Germinal center (tissue), 1 donor: ENCODE measurements at places on chromosomes 3 and 15.

- DNase-seq, result peak; percentile 26
Measured at GRCh38 chr3:142929109-142929508, 34.4 kb downstream of the PAQR9 start.

GRCh38 chr3:132730891-132731580, 8.8 kb upstream of the NPHP3 start:
- DNase-seq, result no peak

DNA sequence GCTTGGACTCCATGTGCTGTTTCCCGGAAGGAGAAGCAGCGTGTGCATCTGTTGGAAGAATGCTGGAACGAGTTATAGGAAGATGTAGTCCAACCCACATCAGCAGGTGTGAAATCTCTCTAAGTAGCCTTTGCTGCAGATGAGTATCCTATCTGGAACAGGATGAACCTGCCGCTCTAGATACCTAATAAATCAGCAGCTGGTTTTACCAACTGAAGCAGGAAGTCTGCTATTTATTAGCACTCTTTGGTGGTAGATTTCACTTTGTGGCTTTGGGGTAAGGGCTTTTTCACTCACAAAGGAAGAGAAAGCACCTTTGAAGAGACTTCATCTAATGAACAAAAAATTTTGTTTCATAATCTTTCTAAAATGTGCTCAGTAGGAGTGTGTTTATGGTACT, 66.4 kb downstream of the DCUN1D1 start:
- no peak for DNase-seq

DNA sequence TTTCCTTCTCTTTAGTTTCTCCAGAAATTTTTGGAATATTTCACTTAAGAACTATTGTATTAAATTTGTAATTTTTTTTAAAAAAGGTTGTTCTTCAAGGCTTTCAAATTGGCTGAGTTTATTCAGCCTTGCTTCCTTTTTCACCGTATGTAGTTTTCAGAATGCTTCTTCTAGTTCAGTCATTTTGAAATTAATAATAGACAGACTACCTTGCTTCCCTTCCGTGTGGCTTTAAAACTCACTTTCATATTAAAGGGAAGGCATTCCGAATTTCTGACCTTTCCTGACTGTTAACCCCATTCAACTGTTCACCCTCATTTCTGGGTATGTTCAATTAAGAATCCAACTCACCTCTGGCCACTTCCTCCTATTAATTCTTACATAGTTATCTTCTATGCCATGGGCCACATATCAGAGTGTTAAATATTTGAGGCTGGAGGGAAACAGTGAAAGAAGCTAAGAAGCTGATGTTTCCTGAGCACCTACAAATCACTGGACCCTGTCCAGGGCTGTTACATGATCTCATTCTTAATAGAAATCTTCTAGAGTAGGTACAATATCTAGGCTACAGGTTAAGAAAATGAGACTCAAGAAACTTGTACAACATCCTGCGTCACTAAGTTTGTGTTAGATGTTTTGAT, 237.5 kb downstream of the P3H2 start:
- no peak for DNase-seq

DNA sequence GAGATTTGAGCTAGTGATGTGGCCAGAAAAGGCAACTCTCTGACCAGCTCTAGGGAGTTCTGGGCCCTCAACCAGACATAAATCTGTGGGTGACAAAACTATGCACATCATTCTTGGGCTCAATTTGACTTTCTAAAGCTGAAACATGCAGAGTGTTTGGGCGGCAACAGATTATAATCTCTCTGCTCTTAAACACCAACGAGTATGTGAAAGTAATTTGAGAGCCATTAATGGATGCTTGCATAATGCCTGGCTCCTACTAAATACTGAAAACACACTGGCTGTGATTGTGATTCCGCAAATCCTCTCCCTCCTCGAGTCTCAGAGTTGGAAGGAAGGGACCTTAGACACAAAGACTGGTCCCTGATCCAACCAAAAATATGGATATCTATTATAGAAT, 186.7 kb downstream of the UACA start:
- DNase-seq, result no peak

DNA sequence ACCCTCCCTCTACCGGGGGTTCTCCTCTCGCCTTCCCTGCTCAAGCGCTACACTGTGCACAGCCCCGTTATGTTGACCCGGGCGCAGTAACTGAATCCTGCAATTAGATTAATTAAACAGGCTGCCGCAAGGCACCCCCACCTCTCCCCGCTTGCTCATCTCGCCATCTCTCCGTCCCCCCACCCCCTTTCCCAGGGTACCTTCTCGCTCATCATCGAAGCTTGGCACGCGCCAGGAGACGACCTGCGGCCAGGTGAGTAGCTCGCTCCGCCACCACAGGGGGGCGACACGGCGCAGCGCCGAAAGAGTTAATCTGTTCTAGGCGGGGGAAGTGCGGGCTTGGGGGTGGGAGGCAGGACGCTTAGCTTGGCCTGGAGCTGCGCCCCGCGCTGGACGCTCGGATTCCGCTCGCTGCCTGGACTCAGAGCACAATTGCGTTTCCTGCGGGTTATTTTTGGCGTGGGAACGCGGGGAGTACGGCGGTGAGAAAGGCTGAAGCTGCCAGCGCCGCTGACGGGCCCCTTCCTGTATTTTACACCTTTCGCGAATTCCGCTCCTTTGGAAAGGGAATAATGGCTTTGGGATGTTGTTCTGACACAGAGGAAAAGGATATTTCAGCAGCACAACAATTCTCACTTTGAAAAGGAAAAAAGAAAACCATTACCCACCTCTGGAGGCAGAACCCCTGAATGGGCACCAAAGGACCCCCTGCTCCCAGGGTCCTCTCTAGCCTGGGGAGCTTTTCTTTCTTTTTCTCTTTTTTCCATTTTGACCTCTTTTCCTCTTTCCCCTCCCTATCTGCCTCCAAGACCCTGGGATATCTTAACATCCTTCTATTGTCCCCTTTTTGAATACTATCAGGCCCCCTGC, 1.5 kb downstream of the DLL4 start:
- DNase-seq, result peak; percentile 56

DNA sequence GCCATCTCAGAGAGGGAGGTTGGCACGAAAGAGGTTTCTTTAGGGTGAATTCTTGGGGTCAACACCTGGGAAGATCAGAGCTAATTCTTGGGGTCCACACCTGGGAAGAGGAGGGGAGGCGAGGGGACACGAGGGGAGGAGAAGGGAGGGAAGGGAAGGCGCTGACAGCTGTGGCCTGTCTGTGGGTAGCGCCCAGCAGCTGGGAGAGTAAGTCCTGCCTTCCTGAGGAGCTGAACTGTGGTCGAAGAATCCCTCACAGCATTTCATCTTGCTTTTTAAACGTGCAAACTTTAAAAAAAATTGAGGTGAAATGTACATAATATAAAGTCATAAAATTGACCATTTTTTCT, 63.2 kb upstream of the CGNL1 start:
- DNase-seq, result no peak

GRCh38 chr3:146313746-146314111, 62.8 kb upstream of the PLSCR4 start:
- no peak for DNase-seq

DNA sequence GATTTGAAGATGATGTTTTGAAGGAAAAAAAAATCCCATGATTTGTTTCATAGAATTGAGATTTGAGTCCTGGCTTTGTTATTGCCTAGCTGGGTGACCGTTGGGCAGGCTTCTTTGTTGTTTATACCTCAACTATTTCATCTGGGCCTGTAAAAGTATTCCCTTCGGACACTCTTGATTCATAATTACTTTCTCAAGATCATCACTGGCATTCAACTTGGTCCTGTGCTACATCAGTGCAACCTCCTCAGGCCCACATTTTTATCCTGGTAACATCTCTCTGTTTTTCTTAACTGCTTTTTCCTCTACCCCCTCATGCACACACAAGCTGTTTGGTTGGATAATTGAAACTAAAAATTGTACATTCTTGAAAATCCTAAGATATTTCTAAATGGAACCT, 67.5 kb upstream of the P3H2 start:
- no peak for DNase-seq

DNA sequence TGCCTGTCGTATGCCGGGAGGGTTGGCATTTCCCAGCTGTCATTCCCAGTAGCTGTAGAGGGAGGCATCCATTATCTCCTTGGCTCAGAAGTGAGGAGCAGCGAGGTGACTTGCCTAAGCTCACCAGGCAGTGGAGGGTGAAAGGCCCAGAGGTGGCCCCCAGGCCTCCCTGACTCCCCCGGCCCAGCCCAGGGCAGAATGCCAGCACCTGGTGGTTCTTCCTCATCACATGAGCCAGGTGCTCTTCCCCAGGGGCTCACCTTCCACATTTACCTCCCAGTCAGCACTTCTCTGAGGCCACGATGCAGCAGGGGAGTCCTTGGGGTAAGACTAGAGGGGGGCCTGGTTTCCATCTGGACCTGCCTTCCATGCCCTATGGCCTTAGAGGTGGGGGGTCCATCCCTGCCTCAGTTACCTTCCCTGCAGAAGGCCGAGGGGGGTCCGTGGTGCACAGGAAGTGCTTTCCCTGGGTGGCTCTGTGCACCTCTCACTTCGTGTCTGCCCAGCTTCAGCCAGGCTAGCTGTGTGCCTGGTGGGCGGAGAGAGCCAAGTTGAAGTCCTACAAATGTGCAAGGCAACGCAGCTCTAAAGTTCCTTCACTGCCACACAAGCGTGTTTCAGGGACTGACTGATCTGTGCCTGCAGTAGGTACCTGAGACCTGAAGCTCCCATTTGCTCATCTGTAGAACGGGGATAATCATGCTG, 70.3 kb upstream of the PLXNA1 start:
- no peak for DNase-seq

GRCh38 chr3:183968666-183969245, 48.9 kb downstream of the ABCC5 start:
- DNase-seq, result no peak

DNA sequence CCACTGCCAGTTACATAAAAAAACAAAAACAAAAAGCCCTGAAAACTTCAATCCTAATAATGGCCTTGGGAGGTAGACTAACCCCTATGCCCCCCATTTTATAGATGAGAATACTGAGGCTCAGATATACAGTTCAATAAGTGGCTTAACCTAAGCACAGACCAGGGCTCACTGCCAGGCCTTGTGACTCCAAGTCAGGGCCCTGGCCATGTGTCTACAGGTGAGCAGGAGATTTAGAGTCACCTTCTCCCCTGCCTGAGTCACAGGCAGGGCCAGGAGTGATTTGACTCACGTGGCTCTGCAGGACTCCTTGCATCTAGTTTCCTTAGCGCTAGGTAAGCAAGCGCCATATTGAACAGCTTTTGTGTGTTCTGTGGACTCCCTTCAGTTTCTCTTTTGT, 98.6 kb upstream of the ETV5 start:
- no peak for DNase-seq

GRCh38 chr15:69535101-69535638, 82.6 kb downstream of the RPLP1 start:
- no peak for DNase-seq

GRCh38 chr3:135148398-135149020, 353.4 kb downstream of the EPHB1 start:
- DNase-seq, result no peak

- no peak for DNase-seq
Measured at GRCh38 chr3:24377218-24377993, 117.2 kb downstream of the THRB start.

DNA sequence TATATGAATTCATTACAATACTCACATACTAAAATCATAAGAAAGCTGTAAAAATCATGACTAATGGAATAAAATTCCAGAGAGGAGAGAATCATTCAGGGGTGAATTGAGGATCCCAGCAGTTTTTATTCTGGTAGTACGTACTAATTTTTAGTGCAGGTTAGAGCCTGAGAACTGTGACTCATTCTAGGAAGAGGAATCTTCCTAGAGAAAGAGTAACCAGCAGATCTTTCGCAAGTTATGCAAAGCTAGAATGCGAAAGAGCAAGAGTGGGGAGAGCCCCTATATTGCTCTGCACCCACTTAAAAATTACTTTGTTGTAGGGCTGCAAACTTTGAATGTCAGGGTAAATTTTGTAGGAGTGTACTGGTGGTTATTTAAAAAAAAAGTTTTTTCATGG, 303.6 kb upstream of the ARPP21 start:
- no peak for DNase-seq

- no peak for DNase-seq
Measured at GRCh38 chr3:169348276-169348675, 315.2 kb downstream of the MECOM start.

DNA sequence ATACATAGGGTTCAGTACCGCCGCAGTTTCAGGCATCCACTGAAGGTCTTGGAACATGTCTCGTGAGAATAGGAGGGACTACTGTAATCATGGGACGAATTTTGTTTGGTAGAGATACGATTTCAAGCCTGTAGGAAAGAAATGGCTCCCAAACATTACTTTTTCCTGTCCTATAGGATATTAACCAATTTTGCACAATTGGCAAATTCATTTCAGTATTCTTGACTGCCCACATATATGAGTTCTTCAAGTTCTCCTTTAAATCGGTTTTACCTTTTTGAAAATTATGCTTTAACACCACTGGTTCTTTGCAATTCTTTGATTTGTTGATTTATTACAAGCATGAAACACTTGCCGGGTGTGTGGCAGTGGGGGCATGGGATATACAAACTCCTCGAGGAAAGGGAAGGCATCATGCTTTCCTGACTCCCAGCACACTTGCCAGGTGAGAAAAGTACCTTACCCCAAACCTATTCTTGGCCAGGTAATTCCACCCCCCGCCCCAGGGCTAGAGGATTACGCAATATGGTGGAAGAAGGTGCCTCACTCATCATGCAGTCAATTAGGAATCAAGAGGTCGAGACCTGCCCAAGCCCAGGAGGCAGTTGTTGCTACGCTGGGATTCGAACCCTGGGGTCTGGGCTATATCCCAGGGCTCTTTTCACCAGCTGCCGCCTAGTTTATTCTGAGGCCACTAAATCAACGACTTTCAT, 584 bp upstream of the LARS2 start:
- no peak for DNase-seq

- no peak for DNase-seq
Measured at GRCh38 chr3:11431319-11431718, 159.1 kb downstream of the ATG7 start.

- peak; percentile 18 for DNase-seq
Measured at GRCh38 chr3:11724615-11725339, 81.1 kb upstream of the VGLL4 start.

DNA sequence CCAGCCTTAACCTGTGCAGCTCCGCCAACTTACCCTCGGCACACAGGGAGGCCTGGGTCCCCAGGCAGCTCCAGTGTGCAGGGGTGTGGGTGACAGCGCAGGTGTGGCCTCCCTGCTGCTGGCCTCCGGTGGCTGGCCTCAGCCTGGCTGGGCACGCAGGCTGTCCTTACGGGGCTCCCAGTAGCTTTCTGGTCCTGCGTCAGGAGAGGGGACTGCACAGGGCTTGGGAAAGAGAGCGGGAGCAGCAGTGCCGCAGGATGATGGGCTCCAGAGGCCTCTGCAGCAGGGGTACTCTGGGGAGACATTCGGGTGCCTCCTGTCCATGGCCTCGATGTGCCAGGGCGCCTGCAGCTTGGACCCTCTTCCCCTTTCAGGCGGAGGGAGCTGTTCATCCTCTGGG, 9.4 kb downstream of the APBA2 start:
- DNase-seq, result no peak

- DNase-seq, result no peak
Measured at GRCh38 chr15:52652286-52652685, 26.9 kb downstream of the ATOSA start.

GRCh38 chr3:138079901-138080300, 35.5 kb downstream of the DZIP1L start:
- no peak for DNase-seq
